H9 (cell line): ENCODE measurements at places on chromosomes 7 and 10. TPM values are rescaled to one million over a fixed set of nuclear protein-coding genes. Genes with fewer than 3 reads are reported as not detected.

The PHTF2 gene
- 16.2 and 17.0 TPM in 2 replicates for total RNA-seq

DNA sequence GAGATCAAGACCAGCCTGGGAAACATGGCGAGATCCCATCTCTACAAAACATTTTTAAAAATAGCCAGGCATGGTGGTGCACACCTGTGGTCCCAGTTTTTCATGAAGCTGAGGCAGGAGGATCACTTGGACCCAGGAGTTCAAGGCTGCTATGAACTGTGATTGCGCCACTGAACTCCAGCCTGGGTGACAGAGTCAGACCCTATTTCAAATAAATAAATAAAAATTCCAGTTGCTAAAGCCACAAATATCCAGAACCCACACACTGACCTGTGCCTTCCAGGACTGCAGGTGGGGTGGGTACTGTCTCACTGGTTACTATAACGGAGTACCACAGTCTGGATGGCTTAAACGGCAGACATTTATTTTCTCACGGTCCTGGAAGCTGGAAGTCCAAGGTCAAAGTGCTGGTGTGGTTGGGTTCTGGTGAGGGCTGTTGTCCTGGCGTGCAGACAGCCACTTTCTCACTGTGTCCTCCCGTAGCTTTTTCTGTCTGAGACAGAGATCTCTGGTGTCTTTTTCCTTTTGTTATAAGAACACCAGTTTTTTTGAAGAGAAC lies 38.8 kb downstream of the ASB13 start:
- no peaks in the 10 kb centered on the region for H3K27me3 ChIP-seq
- H3K4me3 ChIP-seq = no peak overlapping the region
- DNase-seq = no peak
- no peaks in the 10 kb centered on the region for H3K36me3 ChIP-seq
- no peaks in the 10 kb centered on the region for H3K4me1 ChIP-seq
- no peak overlapping the region for H3K27ac ChIP-seq

DNA sequence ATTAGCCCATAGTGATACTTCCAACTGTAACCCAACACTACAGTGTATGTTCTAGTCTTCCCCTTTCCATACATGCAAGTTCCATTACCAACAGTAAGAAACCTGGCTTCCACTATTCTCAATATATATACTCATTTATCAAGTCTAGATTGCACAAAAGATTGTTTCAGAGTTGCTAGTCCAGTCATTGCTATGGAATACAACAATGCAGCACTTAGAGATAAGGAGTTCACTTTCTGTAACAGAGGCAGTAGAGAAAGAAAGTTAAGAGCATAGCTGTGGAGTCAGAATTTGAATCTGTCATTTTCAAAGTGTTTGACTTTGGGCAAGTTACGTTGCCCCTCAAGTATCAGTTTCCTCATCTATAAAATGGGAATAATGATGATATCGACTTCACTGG lies 90.1 kb downstream of the RTKN2 start:
- DNase-seq = no peak
- H3K27me3 ChIP-seq = no peaks in the 10 kb centered on the region
- H3K36me3 ChIP-seq = no peaks in the 10 kb centered on the region
- no peak overlapping the region for H3K27ac ChIP-seq

DNA sequence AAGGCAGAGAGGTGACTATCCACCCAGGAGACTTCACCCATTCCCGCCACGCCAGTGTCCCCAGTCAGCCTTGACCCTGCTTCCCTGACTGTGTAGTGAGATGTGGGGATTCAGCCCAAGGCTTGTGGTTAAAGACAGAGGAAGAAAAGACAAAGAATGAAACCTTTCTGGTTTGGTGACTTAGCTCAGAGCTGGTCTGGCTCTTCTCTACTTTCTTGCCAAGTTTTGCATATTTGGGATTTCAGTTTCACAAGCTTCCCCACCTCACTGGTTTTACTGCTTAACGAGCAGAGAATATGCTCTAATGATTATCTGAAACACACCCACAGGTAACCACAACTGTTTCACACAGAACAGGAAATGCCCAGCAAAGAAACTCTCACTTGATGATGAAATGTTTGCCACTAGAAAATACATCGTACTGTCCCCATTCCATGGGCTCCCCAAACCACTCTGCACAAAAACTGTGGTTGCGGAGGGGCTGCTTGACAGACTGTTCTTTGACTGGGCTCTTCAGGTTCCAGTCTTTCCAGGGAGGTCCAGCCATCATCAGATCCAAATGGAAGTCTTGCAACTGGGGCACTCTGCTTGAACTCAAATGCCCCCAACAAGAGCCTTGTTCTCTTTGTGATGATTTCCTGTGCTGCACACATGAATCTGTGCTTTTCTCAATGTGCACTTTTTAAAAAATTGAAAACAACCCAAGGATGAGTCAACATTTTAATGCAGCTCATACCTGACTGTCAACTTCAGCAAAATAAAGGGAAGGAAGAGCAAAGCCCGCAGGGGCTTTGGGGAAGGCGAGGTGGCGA lies 95.5 kb downstream of the CTBP2 start:
- H3K36me3 ChIP-seq = peaks cover 54% of the 10 kb centered on the region
- no peaks in the 10 kb centered on the region for H3K27me3 ChIP-seq
- H3K4me3 ChIP-seq = no peak overlapping the region

- H3K27ac ChIP-seq = no peak overlapping the region
- H3K4me1 ChIP-seq = no peaks in the 10 kb centered on the region
- no peak overlapping the region for H3K4me3 ChIP-seq
- H3K36me3 ChIP-seq = no peaks in the 10 kb centered on the region
Measured at GRCh38 chr10:61279400-61279799, 173.8 kb downstream of the TMEM26 start.

DNA sequence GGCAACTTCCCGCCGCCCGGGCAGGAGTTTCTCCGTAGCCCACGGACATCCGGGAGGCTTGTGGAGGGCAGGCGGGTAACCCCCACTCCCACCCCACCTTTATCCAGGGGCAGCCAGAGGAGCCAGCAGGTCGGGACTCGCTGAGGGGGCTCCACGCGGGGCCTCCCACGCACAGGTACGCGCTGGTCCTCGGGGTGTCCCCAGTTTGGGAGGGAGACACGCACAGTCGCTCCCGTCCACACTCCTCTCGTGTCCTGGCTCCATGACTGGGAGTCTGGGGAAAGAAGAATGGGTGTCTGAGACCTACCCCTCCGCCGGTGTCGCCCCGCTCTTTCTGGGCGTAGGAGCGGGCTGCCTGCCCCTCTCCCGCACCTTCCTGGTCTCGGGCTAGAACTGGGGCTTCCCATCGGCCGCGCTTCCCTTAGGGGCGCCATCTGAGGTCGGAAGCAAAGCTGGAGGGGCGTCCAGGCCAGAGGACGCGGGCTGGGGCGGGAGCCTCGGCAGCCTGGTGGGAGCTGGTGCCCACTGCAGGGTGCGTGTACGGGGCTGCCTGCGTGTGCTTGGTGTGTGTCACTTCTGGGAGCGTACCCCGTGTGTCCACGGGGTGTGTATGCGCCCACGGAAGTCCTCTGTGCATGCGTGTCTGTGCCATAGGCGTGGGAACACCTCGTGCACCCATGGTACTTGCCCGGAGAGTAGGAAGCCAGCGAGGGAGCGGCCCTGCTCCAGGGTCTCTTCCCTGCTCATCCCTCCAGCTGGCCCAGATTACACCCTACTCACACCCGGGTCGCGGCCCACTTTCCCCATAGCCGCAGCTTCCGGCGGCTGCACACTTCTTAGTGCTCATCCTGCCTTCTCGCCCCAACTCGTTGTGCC lies 73.0 kb upstream of the LEP start:
- H3K4me3 ChIP-seq = peak overlapping the region; percentile 53
- no peak overlapping the region for H3K27ac ChIP-seq
- no peaks in the 10 kb centered on the region for H3K36me3 ChIP-seq
- peaks cover 4% of the 10 kb centered on the region; the same call in 1 of the 2 replicates for H3K4me1 ChIP-seq

The BLVRA gene
- 37.6 and 40.7 TPM in 2 replicates for total RNA-seq

The IFIT1B gene
- not detected in 2 replicates for total RNA-seq

DNA sequence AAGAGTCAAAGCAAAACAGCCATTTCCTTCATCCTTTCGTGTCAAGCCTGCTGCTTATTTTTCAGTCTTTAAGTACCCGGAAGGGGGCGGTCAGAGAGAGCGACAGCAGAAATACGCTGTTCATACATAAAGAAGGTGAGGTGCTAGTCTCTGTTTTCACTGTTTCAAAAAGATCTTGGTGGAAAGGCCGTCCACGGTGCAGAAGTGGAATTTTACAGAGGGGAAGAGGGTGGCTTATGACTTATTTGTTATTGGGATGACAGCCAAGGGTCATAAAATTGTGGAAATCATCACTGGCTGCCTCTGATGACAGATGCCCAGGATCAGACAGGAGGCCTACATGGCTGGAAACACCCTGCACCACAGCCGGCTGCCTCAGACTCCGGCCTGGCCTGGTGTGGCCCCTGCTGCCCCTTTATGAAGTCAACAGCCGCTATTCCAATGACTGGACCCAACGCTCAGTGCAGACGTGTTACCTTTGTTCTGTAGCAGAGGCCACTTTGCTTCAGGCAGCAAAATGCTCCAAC lies 57.0 kb downstream of the HIPK2 start:
- H3K4me1 ChIP-seq = no peaks in the 10 kb centered on the region
- H3K27ac ChIP-seq = no peak overlapping the region
- no peak for DNase-seq

The CBX3 gene
- 287 and 288 TPM in 2 replicates for total RNA-seq

DNA sequence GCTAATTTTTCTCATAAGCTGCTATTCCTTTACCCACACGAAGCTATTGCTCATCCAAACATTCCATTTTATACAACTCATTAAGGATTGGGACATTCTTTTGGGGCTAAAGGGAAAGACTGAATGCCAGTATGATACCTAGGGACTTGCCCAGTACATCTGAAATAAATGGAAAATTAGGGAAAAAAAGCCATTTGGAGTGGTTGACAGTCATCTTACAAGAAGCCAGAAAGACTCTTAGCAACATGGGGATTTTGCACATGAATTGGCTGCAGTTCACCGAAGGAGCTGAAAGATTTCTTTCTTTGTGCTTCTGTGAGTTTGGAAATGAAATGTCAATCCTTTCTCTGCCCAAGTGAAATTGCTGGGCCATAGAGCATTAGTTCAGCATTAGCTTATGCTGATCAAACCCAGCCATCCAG lies 43.3 kb upstream of the MTURN start:
- H3K4me3 ChIP-seq = no peak overlapping the region
- H3K4me1 ChIP-seq = no peaks in the 10 kb centered on the region; the same call in 1 of the 2 replicates
- peaks cover 9% of the 10 kb centered on the region for H3K36me3 ChIP-seq
- H3K27me3 ChIP-seq = no peaks in the 10 kb centered on the region
- H3K27ac ChIP-seq = no peak overlapping the region

DNA sequence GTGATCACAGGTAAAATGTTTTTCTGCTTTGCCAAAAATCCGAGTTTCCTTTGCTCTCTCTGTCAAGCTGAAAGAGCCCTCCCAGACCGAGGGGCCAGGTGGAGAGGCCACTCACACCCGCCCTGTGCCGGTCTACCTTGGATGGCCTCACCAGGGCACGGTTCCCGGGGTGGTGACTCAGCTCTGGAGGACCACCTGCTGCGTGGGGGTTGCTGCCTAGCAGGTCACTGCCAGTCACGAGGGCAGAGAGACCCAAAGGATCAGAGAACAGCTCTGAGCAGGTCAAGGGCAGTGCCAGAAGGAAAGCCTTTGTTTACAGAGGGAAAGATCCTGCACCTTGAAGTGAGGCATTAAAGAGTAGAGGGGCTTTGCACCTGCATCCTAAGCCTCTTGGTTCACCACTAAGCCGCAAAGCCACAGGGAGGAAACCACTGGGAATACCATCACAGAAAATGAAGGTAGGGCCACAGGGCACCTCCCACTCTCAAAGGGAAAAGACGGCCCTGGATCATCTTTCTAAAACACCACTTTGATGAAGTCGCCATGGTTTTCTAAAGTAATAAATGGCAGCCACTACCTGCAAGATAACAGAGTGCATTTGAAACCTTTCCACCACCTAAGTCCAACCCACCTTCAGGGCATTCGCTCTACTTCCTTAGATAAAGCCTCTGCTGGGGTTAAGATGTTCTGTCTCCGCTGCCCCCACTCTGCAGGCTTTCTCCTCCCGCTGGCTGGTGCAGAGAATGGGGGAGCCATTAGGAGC lies 160.3 kb upstream of the KLF14 start:
- no peak overlapping the region for H3K4me3 ChIP-seq
- no peak for DNase-seq
- H3K36me3 ChIP-seq = no peaks in the 10 kb centered on the region; the same call in 1 of the 2 replicates

DNA sequence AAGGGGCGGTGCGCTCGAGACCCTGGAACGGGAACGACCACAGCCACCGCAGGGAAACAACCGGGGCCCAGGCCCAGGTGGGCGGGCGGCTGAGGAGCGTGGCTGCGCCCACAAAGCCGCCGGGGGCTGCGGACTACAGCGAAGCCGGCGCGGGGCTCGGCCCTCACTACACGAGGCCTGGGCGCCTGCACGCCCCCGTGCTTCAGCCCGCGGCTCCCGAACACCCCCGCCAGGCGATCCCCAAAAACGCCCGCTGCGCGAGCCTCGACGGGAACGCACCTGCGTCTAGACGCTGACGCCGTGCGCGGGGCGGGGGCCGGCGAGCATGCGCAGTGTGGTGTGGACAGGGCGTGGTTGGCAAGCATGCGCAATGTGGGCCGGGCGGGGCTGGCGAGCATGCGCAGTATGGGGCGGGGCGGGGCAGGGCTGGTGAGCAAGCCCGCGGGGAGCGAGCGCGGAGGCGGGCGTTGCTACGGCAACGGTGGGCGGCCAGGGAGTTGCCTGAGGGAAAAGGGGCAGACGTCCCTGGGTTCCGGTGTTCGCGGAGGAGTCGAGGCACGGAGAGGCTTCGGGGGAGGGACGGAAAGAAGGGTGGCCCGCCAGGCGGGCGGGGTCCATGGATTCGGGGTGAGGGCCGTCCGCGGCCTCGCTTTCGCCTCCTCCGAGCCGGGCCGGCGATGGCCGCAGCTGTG lies at the start of gene RNF32:
Gene RNF32, plus strand, starts transcription at position 518 of the 692 bp plus-strand sequence. CDS start 3,104 bp downstream, outside the sequence.
- H3K4me1 ChIP-seq = no peaks in the 10 kb centered on the region
- no peak within 1 kb of the TSS for H3K27ac ChIP-seq
- H3K36me3 ChIP-seq = peaks cover 6% of the 10 kb centered on the region; the same call in 1 of the 2 replicates
- no peaks in the 10 kb centered on the region for H3K27me3 ChIP-seq

The CLCN1 gene
- 0.11 and 0.13 TPM in 2 replicates for total RNA-seq
